ENCODE measurements at places on chromosomes 1 and 21.

- no peak for DNase-seq
These were observed 24.2 kb downstream of the MAPKAPK2 start for GRCh38 chr1:206708882-206709281.

DNA sequence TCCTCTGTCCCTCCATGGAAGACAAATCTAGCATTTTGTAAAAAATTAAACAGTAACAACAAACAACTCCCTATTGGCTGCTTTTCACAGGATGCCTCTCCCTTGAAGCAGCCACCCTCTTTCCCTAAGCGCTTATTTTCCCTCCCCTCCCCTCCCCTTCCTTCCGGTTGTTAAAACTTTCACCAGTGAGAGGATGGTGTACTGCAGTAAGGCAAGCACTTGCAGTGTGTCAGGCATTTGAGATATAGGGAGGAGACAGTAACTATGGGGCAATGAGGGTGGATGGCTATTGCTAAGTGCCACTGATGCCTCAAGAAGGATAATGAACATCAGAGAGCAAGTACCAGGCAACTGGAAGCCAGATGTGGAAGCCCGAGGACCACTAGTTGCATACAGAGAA, 19.1 kb upstream of the KIAA1614 start:
- DNase-seq, result no peak

GRCh38 chr1:101220906-101221305, 15.9 kb upstream of the S1PR1 start:
- no peak for DNase-seq

- DNase-seq, result no peak
These were observed 21.0 kb downstream of the SPRTN start for GRCh38 chr1:231359113-231359512.

- DNase-seq, result no peak
These were observed 30.2 kb upstream of the NEK2 start for GRCh38 chr1:211705467-211706091.

GRCh38 chr1:203673550-203674411, 47.1 kb downstream of the ATP2B4 start:
- peak; percentile 94 for DNase-seq

- peak; percentile 60 for DNase-seq
These were observed 1.0 kb downstream of the ZNF687 start for GRCh38 chr1:151282883-151283725.

DNA sequence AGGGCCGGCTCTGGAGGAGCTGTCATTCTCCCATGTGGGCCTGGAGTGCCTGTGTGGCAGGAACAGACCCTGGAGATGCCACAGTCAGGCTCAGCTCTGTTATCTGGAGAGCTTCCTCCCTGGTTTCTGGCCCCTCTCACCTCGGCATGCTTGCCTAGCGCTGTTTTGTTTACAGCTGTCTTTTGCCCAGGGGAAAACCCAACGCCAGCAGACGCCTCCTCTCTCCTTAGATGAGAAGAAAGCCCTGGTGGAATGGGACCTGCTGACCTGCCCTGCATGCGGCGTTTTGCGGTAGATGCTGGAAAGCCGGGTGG, 104.9 kb downstream of the CRYAA start:
- DNase-seq, result no peak

- no peak for DNase-seq
These were observed 20.7 kb downstream of the LHX9 start for GRCh38 chr1:197937892-197938291.

DNA sequence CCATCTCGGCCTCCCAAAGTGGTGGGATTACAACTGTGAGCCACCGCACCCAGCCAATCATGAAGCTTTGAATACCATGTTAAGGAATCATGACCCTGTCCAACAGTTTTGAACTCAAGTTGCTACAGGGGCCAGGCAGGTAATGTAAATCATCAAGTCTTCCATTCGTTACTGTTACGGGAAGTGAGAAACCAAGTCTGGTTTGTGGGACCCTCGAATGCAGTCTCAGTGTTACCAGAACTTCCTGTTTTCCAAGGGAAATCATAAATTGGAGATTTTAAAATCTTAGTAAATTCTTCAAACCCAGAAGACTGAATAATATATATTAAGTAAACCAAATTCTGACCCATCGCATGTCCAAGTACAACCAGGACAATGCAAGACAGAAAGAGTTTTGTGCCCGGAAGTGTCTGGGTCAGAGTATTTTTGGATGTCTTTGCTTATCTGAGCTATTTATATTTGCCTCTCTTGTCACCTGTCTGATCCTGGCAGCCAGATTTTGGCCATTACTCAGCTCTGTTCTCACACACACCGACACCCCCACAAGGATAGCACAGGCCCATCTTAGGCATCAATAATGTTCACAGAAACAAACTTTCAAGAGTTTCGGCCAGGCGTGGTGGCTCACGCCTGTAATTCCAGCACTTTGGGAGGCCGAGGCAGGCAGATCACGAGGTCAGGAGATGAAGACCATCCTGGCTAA, 8.8 kb downstream of the ATP5IF1 start:
- no peak for DNase-seq

GRCh38 chr1:81264976-81265375, 535.8 kb upstream of the ADGRL2 start:
- no peak for DNase-seq

GRCh38 chr1:239711768-239712167, 325.4 kb downstream of the CHRM3 start:
- no peak for DNase-seq

Measured in activated CD8-positive, alpha-beta memory T cell treated with anti-CD3 and anti-CD28 coated beads, Interleukin-2, amount 10 ng/mL, durations not matched to agents 7 days and 5 days (primary cell).